ENCODE measurements at places on chromosomes 3 and 15.

DNA sequence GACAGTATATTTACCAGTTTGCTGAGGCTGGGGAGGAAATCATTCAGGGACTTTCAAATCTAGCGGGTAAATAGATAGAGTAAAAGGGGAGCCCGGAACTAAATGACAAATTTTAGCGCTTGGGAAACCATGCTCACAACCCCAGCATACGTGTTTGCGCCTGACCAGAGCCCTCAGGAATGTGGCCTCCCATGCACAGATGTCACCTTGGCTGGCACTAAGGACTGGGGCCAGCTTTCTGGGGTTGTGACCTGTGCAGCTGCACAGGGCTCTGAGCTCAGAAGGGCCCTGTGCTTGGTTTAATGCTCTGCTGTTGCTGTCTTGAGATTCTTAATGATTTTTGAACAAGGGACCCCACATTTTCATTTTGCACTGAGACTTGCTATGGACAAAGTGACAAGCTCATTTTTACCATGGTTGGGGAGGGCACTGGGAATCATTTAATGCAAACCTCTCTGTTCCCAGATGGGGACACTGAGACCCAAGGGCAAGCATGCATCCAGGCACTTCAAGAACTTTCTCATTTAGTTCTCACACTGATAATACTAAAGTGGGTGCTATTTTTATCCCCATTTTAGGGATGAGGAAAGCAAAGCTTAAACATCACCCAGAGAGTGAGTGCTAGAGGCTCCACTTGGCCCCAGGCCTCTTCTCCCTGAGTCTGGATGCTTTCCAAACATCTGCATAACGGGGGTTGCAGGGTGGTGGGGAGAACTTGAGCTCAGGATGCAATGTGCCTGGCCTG lies 44.1 kb upstream of the FAM107A start:
- no peak for DNase-seq

- no peak for DNase-seq
Observed at GRCh38 chr15:57133127-57133968, 214.9 kb downstream of the TCF12 start.

DNA sequence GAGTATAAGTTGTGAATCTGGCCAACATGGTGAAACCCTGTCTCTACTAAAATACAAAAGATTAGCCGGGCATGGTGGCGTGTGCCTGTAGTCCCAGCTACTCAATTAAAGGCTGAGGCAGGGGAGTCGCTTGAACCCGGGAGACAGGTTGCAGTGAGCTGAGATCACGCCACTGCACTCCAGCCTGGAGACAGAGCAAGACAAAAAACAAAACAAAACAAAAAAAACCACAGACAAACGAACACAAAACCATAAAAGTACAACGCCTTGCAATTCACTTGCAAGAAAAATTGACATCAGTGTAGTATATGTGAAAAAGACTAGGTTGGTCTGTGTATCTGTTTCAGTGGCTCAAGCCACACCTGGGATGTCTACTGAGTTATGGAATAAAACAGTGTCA lies 29.9 kb upstream of the CCDC80 start:
- no peak for DNase-seq

DNA sequence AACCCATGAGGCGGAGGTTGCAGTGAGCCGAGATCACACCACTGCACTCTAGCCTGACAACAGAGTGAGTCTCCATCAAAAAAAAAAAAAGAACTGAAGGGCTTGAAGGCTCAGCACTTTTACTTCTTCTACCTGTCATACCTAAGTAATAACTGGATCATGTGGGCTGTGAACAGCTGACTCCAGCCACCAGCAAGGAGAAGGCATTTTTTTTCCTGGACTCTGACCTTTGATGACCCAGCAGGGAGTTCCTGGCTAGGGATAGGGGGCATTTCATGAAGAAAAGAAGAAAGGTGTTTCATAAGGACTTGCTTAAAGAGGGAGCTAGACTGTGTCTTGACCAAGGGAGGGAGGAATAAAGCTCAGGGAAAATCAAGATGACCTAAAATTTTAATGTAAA lies 266.0 kb downstream of the ZNF621 start:
- no peak for DNase-seq

DNA sequence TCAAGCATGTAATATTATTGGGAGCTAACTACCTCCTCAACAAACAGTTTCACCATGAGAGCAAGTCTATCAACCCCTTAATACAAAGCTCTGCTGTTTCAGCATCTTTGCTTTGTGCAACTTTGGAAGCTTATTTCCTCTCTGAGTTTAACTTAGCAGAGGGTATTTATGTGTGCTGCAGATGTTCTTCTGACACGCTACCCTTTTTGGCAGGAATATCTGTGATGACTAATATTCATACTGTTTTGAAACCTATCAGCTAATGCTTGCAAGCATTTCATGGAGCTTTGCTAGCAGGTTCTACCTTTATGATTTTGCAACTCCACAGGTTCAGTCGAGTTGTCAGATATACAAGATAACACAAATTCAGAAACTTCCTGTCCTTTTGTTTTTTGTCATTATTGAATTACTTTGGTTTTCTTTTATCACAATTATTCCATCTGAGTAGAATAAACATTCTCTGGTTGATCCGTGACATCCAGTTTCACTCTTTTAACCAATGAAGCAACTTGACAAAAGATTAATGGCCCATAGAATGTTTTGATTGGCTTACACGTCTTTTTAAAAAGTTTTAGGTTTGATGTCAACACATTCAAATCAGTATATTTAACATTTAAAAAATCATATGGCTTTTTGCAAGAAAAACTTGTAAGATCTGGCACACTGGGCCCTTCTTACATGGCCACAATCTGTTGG lies 1.7 kb upstream of the SLC9A9 start:
- DNase-seq: no peak

DNA sequence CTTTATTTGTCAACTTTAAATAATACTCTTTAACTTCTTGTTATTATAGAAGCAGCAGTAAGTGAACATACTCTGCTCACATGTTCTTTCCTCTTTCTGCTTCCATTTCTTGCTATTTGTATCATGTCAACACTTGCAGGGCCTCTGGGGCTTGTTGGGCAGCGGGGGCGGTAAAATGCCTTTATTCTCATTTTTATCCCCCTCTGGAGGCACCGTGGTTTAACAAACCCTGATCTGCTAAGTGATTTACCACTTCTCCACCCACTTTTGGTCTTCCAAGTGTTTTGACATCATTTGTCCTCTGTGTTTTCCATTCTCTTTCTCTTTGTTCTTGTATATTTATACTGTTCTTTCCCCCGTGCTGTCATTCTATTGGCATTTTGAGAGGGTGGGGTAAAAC lies 33.9 kb downstream of the SCN10A start:
- DNase-seq: no peak

DNA sequence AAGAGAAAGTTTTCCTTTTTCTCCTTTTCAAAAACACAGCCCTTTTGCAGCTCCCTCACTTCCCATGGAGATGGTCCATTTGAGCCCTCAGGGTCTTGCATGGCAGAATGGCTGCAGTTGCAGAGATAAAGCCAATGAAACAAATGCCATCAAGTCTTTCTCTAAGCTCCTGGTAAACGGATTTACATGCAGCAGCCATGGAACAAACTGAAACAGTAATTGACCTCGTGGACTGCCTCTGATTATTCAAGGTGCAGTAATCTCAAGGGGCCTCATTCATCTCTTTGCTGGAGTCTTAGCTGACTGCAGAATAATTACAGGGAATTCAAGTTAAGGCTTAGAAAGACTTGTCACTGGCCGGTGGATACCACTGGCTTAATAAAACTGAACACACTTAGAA lies 125.1 kb downstream of the SQOR start:
- no peak for DNase-seq

DNA sequence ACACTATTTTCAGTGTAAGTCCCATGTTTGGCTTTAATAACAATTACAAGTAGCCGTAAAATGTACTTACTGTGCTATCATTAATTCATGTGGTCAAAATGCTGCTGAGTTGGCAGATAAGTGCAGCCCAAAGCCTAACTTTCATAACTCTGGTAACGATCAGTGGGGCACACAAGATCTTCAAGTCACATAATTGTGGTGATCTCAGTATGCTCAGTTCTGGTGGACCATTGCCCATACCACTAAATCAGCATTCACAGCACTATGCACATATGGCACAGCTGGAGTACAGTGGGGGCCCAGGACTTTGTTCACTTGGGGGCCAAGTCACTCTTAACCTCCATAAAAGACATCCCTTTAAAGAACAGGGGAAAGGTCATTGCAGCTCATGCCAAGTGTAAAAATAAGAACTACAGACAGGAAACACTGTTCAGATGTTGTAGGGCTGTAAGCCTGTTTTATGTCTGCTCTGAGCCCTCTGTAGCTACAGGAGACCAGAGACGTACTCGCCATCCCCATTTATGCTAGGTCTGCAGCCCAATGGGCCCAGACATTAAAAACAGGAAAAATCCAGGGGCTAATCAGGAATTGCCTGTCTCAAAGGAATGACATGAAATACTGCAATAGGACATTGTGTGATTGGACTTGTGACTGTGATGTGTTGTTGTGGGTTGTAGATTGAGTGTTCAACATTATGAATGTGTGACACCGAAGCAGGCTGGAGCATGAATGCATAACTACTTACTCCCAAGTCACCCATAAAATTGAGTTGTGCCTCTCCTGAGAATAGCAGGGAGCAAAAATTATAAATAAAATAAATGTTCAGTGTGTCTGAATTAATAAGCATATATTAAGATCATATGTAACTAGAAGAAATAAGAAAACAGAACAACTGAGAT lies 282.5 kb upstream of the EPHA3 start:
- DNase-seq: no peak

DNA sequence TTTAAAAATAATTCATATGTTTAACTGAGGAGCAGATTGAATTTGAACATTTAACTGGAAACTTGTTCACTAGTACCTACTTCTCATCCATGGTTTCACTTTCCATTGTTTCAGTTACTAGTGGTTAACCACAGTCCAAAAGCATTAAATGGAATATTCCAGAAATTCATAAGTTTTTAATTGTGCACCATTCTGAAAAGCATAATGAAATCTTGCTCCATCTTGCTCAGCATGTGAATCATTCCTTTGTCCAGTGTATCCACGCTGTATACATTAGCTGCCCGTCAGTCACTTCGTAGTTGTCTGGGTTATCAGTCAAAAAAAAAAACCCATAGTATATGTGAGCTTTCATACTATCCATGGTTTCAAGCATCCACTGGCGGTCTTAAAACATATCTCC lies 217.6 kb downstream of the TPRG1 start:
- no peak for DNase-seq

- no peak for DNase-seq
Observed at GRCh38 chr3:196398782-196399181, 33.4 kb downstream of the UBXN7 start.

- no peak for DNase-seq
Observed at GRCh38 chr3:116639641-116640040, 69.9 kb upstream of the TUSC7 start.

GRCh38 chr3:191339316-191339917 lies 9.1 kb upstream of the UTS2B start:
- no peak for DNase-seq

- DNase-seq: no peak
Observed at GRCh38 chr15:64701482-64702184, 73.8 kb downstream of the RBPMS2 start.

DNA sequence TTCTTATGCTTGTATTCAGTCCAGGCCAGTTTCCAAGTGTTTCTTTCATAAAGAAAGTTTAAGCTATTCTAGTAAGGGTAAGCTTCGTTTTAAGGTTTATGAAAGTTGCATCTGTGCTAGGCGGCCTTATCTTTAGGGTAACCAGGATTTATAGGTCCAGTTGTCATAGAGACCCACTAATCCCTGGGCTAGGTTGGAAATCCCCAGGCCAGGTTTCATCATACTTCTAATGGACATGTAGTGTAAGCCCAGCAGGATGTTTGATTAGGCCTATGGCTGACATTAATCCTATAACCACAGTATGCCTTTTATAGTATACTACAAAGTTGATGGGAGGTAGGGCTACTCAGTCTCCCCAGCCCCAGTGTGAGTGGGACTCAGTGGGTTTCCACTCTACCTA lies 312.4 kb downstream of the CACNA2D3 start:
- DNase-seq: no peak

DNA sequence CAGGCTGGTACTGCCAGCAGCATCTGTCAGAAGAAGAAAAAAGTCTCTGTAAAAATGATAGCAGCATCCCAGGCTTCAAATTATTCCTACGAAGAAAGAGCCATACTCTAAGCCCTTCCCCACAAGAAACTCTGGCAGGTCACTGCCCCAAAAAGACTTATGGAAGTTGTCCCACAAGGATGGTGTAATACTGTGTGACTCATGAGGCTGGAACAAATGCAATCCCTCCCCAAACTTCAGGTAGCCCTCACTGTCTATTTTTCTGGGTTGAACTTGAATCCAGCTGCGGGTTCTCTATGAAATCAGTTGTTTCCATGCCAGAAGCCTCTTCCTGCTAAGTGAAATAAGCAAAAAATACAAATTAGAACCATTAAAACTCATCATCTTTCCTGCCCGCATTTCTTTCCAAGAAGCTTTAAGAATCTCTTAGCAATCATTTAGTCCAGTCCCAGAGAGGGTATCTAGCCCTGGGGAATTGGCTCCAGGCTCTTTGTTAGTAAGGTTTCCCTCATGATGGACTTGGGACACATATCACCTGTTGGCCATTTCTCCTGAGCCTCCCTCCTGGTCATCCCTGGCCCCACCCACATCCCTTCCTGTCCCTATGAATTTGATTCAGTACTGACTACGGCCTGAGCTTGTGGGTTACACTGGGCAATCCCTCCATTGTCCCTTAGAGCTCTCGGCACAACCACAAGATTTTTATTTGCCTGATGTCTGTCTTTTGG lies 51.7 kb downstream of the FAM174B start:
- DNase-seq: no peak

- no peak for DNase-seq
Observed at GRCh38 chr3:8990266-8991215, 27.3 kb upstream of the RAD18 start.

Measured in SHP77 treated with DMSO at 0.1 percent for 48 hours (cell line).